Natural killer cell treated with Interleukin-12 subunit alpha and Interleukin-12 subunit beta and Interleukin-15 and Interleukin-18, amount 100 ng/mL, for 72 hours (primary cell): ENCODE measurements at places on chromosomes 6 and 20.

GRCh38 chr20:12455148-12455547 lies 537.5 kb downstream of the BTBD3 start:
- no peak for DNase-seq

DNA sequence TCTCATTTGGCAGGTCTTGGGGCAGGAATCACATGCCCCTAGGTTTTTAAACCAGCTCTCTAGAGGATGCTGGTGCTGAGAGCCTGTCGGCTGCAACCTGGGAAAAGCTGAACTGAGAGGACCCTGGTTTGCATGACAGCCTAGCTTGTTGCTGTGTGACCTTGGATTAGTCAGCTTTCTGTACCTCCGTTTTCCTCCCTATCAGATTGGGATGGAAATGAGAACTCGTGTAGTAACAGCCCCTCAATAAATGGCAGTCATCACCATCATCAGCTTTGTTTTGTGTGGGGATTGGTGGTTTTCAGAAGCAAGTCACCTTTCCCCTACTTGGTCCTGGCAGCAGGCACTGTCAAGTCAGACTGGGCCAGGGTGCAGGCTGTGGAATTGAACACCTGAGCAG lies 75.2 kb upstream of the MYL9 start:
- no peak for DNase-seq

DNA sequence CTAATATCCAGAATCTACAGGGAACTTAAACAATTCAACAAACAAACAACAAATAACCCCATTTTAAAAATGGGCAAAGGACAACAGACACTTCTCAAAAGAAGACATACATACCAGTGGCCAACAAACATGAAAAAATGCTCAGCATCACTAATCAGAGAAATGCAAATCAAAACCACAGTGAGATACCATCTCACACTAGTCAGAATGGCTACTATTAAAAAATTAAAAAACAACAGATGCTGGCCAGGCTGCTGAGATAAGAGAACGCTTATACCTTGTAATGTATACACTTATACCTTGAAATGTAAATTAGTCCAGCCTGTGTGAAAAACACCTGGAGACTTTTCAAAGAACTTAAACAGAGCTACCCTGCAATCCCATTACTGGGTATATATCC lies 166.8 kb downstream of the IBTK start:
- no peak for DNase-seq

- no peak for DNase-seq
Measured at GRCh38 chr6:150690681-150691080, 91.0 kb downstream of the PLEKHG1 start.
